ENCODE measurements at places on chromosomes 1 and 21.

- DNase-seq = no peak
- peaks cover 7% of the 10 kb centered on the region for H3K4me1 ChIP-seq
These were observed 172.4 kb downstream of the NFIA start for GRCh38 chr1:61254634-61255357.

- no peak for DNase-seq
- no peak overlapping the region for H3K27ac ChIP-seq
- no peak overlapping the region for H3K4me3 ChIP-seq
These were observed 327.9 kb upstream of the BEND5 start for GRCh38 chr1:49104575-49104974.

DNA sequence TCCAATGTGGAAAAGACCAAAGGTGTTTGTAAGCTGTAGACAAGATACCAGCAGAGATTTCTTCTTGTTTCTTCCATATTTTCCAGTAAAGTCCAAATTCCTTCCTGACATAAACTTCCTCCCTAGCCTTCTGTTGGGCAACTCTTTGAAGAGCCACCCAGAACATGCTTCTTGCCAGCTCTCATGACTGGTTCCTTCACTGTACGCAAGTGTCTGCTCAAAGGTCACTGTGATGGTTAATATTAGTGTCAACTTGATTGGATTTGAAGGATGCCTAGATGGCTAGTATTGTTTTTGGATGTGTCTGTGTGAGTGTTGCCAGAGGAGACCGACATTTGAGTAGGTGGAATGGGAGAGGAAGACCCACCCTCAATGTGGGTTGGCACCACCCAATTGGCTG lies 416.6 kb upstream of the RUNX1 start:
- H3K36me3 ChIP-seq = no peaks in the 10 kb centered on the region
- H3K27me3 ChIP-seq = no peaks in the 10 kb centered on the region
- no peak for DNase-seq
- H3K4me1 ChIP-seq = no peaks in the 10 kb centered on the region
- no peak overlapping the region for H3K27ac ChIP-seq

DNA sequence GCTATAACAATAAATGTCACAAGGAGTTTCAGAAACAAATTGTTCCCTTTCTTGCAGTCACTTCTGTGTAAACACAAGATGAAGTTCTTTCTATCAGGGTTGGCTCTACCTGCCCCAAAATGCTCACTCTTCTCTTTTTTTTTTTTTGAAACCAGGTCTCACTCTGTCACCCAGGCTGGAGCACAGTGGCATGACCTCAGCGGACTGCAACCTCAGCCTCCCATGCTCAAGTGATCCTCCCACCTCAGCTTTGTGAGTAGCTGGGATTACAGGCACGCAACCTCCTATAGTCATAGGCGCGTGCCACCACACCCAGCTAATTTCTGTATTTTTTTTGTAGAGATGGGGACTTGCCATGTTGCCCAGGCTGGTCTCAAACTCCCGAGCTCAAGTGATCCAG lies 10.5 kb upstream of the CTNNBIP1 start:
- H3K4me1 ChIP-seq = no peaks in the 10 kb centered on the region
- no peaks in the 10 kb centered on the region for H3K27me3 ChIP-seq
- no peak overlapping the region for H3K4me3 ChIP-seq
- no peaks in the 10 kb centered on the region for H3K36me3 ChIP-seq

GRCh38 chr1:201212461-201213055 lies 21.9 kb downstream of the IGFN1 start:
- no peaks in the 10 kb centered on the region for H3K36me3 ChIP-seq
- peaks cover 6% of the 10 kb centered on the region for H3K27me3 ChIP-seq
- no peak for DNase-seq
- H3K4me3 ChIP-seq = no peak overlapping the region
- no peak overlapping the region for H3K27ac ChIP-seq
- H3K4me1 ChIP-seq = no peaks in the 10 kb centered on the region

DNA sequence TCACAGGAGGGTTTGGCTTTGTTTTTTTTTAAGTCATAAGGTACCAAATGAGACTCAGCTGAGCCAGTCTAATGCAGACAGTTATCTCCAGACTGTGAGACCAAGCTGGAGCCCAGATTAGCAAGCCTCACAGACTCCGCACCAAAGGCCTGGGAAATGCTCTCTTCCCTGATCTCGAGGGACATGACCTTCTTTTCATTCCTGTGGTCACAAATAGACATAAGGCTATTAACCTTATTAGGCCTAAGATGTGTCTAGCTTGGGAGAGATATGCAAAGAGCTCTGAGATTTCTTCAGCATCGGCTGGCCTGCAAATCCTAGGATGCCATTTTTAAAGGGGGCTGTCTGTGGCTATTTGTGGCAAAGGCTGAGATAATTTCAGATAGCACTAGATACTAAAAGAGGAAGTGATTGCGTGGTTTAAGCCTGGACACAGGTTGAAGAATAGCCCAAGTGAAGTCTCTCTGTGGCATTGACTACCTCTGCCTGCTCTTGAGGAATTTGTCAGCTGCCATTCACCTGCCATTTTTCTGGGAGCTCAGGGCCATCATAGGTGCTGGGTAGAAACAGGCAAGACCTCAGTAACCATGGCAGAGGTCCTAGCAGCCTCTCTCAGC lies 301.3 kb downstream of the SIPA1L2 start:
- no peak overlapping the region for H3K4me3 ChIP-seq
- H3K36me3 ChIP-seq = no peaks in the 10 kb centered on the region
- no peak for DNase-seq
- no peaks in the 10 kb centered on the region for H3K4me1 ChIP-seq
- H3K27ac ChIP-seq = no peak overlapping the region

DNA sequence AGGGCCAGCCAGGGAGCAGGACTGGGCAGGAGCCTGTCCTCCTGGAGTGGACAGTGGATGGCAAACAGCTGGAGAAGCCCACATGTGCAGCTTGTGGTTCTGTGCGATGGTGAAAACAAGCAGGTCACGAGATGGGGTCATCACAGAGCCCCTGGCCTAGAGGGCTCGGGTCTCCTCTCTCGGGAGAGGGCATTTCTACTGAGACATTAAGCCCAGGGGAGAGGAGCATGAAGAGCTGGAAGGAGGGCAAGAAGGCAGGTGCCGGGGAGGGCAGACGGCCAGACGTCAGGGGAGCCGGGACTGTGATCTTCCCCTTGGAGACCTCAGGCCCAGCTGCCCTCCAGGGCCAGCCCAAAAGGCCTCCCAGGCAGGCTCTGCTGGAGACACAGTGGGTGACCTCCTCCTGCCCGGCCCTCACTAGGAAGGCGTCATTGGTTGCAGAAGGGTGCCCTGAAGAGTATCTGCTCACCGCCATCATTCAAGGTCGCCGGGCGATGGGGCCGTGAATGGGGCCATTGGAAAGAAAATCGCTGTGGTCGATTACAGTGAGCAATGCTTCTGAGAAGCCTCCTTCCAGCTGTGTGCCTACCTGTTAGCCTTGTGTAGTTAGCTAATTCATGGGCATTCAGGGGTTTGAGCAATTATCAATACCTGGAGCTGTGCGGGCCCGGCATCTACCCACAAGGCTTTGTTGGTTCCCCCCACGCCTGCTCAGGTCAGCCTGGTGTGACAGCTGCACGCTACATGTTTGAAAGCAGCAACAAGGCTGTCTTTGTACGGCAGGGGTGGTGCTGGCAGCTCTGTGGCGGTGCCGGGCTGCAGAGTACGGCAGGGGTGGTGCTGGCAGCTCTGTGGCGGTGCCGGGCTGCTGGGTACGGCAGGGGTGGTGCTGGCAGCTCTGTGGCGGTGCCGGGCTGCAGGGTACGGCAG lies 72.3 kb upstream of the ACTRT2 start:
- DNase-seq = no peak
- H3K36me3 ChIP-seq = no peaks in the 10 kb centered on the region
- H3K4me3 ChIP-seq = no peak overlapping the region
- H3K4me1 ChIP-seq = no peaks in the 10 kb centered on the region
- H3K27me3 ChIP-seq = no peaks in the 10 kb centered on the region

GRCh38 chr21:34956416-34957316 lies 92.4 kb downstream of the RUNX1 start:
- H3K27me3 ChIP-seq = no peaks in the 10 kb centered on the region
- H3K27ac ChIP-seq = peak overlapping the region; percentile 1
- DNase-seq = no peak
- peaks cover 63% of the 10 kb centered on the region for H3K36me3 ChIP-seq
- no peak overlapping the region for H3K4me3 ChIP-seq

- no peak overlapping the region for H3K4me3 ChIP-seq
- no peak overlapping the region for H3K27ac ChIP-seq
- no peak for DNase-seq
- H3K36me3 ChIP-seq = no peaks in the 10 kb centered on the region
- H3K27me3 ChIP-seq = no peaks in the 10 kb centered on the region
These were observed 1040.7 kb upstream of the B3GALT2 start for GRCh38 chr1:194227161-194227560.

DNA sequence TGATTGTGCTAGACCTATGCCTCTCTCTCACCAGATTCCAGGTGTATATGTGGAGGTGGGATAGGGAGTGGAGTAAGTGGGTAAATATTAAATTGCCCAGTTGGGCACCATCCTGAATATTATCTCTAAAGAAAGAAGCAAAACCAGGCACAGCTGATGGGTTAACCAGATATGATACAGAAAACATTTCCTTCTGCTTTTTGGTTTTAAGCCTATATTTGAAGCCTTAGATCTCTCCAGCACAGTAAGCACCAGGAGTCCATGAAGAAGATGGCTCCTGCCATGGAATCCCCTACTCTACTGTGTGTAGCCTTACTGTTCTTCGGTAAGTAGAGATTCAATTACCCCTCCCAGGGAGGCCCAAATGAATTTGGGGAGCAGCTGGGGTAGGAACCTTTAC lies at the start of gene FCER1A:
TSS of gene FCER1A (plus strand) at position 242 of the 400 bp plus-strand sequence. CDS start at position 271, 29 bp downstream.
- no peak within 1 kb of the TSS for H3K4me3 ChIP-seq
- H3K4me1 ChIP-seq = no peaks in the 10 kb centered on the region
- H3K27ac ChIP-seq = no peak within 1 kb of the TSS
- no peaks in the 10 kb centered on the region for H3K36me3 ChIP-seq

- H3K4me3 ChIP-seq = no peak overlapping the region
- H3K4me1 ChIP-seq = no peaks in the 10 kb centered on the region
- DNase-seq = no peak
- no peaks in the 10 kb centered on the region for H3K36me3 ChIP-seq
These were observed 199.8 kb downstream of the C1orf94 start for GRCh38 chr1:34376531-34376930.

DNA sequence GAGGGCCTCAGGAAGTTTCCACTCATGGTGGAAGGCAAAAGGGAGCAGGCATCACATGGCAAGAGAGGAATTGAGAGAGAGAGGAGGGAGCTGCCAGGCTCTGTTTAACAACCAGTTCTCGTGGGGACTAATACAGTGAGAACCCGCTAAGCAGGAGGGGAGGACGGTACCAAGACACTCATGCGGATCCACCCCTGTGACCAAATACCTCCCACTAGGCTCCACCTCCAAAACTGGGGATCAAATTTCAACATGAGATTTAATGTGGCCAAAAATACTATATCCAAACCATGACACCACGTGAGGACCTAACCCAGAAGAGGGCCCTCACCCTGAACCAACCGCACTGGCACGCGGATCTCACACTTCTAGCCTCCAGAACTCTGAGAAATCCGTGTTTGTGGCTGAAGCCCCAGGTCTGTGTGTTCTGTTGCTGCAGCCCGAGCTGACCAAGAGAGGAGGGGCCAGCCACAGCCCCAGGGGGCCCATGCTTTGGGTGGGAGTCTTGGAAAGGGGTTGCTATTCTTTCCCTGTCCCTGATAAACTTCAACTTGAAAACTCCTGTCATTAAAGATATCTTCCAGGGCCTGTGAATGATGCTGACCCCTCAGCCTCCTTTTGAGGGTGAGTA lies 32.0 kb downstream of the TRIM67 start:
- no peaks in the 10 kb centered on the region for H3K4me1 ChIP-seq
- no peak for DNase-seq
- H3K4me3 ChIP-seq = no peak overlapping the region
- no peaks in the 10 kb centered on the region for H3K36me3 ChIP-seq
- H3K27ac ChIP-seq = no peak overlapping the region
- peaks cover 7% of the 10 kb centered on the region for H3K27me3 ChIP-seq

DNA sequence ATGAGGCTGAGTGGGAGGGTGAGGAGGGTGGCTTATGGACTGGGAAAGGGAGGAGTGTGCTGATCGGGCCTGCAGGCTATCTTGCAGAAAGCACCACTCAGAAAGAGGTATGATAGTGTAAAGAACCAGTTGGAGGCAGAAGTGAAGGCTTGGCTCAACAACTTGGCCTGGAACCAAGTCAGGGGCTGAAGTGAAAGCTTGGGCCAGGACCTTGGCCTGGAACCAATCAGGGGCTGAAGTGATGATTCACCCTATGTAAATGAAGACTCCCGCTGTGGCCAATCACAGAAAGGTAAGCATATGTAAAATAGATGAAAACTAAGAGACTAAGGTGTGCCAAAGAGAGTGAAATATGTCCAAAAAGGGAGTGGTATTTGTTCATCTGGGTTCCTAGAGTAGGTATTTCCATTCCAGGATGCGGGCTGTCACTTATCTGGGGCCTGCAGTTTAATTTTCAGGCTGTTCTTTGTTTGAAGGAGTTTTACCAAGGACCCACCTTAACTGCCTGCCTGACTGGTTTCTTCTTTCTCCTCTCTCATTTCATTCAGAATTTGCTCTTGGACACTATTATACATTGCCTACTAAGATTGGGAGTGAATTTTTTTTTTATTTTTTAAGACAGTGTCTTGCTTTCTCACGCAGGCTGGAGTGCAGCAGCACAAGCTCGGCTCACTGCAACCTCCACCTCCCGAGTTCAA lies 5.1 kb upstream of the RFX5 start:
- H3K27ac ChIP-seq = no peak overlapping the region
- no peak overlapping the region for H3K4me3 ChIP-seq
- H3K27me3 ChIP-seq = peaks cover 3% of the 10 kb centered on the region
- H3K36me3 ChIP-seq = peaks cover 4% of the 10 kb centered on the region
- DNase-seq = no peak
- H3K4me1 ChIP-seq = peaks cover 9% of the 10 kb centered on the region

DNA sequence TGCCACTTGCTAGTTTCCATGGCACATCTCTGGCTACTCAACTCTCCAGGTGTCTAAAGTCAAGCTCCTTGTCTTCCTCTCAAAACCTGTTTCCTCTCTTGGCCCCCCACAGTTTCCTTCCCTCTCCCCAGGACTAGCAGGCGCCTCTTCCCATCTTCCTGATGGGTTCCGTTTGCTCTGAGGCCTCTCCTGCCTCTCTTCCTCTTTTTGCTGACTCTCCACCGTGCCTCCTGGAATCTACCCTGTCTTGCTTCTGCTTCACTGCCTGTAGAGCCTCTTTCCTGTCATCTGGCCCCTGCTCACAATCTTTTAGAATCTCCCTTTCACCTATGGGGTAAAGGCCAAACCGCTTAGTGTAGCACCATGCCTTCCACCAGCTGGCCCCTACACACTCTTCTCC lies 21.8 kb upstream of the LHX4 start:
- H3K36me3 ChIP-seq = no peaks in the 10 kb centered on the region
- DNase-seq = no peak
- peaks cover under 1% of the 10 kb centered on the region for H3K4me1 ChIP-seq
- H3K4me3 ChIP-seq = no peak overlapping the region
- H3K27ac ChIP-seq = no peak overlapping the region
- peaks cover 15% of the 10 kb centered on the region for H3K27me3 ChIP-seq
